ENCODE measurements at places on chromosomes 16 and 17.

- no peak for DNase-seq
These were observed at the start of gene WFIKKN1 for GRCh38 chr16:630815-631405. TSS of gene WFIKKN1 (plus strand) at chr16:630985. CDS start at chr16:631254, 269 bp downstream.

DNA sequence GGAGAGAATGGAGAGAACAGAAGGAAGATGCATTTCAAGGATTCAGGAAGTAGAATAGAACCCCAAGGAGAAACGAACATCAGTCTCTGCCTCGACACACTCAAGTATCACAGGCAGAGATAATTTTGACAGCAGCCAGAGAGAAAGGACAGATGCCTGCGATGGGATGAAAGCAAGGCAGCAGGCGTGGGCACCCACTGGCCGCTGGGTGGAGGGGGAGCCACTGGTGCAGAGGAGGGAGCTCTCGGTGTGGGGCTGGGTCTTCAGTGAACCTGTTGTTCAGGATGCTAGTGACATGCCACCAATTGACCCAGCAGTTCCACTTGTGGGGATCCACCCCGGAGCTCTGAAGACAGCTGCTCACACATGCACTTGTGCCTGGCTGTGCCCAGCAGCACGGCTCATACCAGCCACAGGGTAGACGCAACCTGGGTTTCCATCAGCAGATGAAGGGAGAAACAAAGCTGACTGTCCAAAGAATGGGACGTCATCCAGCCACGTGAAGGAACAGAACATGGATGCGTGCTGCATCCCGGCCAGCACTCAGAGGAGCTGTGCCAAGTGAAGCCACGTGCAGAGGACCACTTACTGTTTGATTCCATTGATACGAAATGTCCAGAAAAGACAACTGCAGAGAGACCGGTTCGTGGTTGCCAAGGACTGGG is 127.0 kb downstream of the BANP start:
- no peak for DNase-seq

- DNase-seq, result no peak
These were observed 26.1 kb downstream of the LRRC75A start for GRCh38 chr17:16465861-16466338.

- no peak for DNase-seq
These were observed 1972.6 kb downstream of the TP53TG3F start for GRCh38 chr16:35431829-35432663.

DNA sequence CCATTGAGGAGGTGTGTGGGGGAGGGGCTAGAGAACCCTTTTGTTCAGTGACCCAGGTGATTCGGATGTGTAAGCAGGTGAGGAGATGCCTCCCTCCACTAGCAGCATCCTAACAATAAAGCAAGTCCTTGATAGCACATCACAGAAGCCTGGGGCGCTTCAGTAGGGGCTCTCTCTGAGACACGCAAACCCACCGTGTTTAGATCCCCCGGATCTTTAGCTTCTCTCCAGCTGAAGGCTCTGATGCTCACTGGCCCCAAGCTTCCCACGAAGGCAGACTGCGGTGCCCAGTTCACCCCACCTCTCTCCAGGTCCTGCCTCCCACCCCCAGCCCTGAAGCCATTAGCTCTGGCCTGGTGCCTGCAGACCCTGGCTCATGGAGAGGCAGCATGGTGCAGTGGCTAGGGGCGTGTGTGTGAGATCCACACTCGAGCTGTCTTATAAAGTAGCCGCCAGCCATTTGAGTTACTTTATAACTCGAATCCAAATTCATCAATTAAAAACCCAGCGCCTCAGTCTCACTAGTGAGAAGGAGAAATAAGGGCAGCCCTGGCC is 204.7 kb upstream of the TNRC6C start:
- no peak for DNase-seq

DNA sequence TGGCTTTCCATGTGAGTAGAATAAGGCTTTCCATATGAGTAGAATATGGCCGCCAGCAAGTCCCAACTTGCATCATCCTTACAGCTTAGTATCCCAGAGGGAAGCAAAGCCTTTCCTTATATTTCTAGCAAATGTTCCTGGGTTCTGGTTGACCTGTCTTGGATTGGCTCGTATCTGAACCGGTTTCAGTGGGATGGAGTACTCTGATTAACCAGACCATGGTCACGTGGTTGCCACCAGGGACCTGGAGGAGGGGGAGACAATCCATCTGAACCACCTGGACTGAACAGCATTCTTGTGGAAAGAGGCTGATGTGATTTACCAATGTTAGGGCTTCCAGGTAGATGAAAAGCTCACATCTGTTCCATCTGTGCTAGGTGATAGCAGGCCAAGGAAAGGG is 89.0 kb downstream of the SHISA6 start:
- DNase-seq, result no peak

DNA sequence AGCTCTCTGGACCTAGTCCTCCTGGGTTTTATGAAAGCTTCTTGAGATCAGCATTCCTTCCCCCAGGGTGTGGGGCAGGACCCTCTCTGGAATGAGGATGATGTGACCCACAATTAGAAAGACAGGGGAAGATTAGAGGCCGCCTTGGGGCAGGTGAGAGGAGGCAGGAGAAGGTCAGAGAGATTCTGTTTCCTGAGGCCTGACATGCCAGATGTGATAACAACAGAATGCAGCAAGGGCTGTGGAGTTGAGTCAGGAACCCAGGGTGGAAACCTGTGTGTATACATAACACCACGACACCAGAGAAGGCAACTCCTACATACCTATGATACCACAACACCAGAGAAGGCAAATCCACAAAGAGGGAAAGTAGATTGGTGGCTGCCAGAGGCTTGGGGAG is 5.4 kb upstream of the SLC5A10 start:
- DNase-seq, result no peak

- DNase-seq, result no peak
These were observed 39.2 kb downstream of the TEKT5 start for GRCh38 chr16:10655415-10655977.

DNA sequence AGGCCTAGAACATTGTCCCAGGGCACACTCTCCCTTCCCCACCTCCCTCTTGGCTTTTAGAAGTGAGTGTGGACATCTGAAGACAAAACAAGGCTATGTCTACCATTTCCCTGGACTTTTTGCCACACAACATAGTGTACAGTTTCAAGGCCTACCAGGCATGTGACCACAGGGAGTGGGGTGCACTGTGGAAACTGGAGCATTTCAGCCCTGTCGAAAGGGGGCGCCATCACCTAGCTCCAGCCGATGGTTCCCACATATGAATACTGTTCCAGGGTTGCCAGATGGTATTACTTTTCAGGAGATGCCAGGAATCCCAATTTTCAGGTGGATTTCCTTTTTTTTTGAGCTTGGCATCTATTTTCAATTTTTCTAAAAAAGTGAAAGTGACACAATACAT is 140.7 kb downstream of the KATNIP start:
- DNase-seq, result no peak

GRCh38 chr16:85712801-85713200 is 24.0 kb upstream of the GINS2 start:
- no peak for DNase-seq

GRCh38 chr16:76524356-76524755 is 247.2 kb downstream of the CNTNAP4 start:
- DNase-seq, result no peak

GRCh38 chr16:73504591-73505575 is 457.0 kb upstream of the ZFHX3 start:
- DNase-seq, result no peak

- no peak for DNase-seq
These were observed 10.7 kb upstream of the SEZ6 start for GRCh38 chr17:29016345-29017210.

GRCh38 chr17:61750656-61751055 is 112.7 kb downstream of the BRIP1 start:
- no peak for DNase-seq

GRCh38 chr17:75525806-75526554 is 483 bp downstream of the LLGL2 start:
- no peak for DNase-seq

- DNase-seq, result no peak
These were observed 15.9 kb downstream of the ANKRD40 start for GRCh38 chr17:50691550-50692447.

- no peak for DNase-seq
These were observed 153.5 kb upstream of the CDC42EP4 start for GRCh38 chr17:73465130-73465952.

DNA sequence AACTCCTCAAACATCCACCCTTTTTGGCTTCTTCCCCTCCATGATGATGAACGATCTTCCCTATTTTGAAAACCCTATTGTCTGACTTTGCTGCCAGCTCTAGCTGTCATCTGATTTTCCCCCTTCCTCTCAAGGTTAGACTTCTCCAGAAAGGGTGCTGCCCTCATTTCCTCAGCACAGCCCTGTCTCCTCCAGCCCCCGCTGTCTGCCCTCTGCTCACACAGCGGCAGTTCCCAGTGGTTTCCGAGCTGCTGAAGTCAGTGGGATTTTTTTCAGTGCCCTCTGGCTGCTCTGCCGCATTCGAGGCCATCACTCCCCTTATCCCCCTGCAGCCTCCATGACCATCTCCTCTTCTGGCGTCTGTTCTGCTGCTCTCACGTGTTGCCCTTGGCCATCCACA is 26.6 kb upstream of the C17orf107 start:
- no peak for DNase-seq

GRCh38 chr17:2218426-2218825 is 85.2 kb downstream of the SMG6 start:
- DNase-seq, result no peak

GRCh38 chr17:49715216-49715615 is 7.5 kb upstream of the SLC35B1 start:
- no peak for DNase-seq

- peak; percentile 76 for DNase-seq
These were observed 2.4 kb upstream of the BCKDK start for GRCh38 chr16:31105677-31106213.

- DNase-seq, result no peak
These were observed 72.9 kb upstream of the CHMP6 start for GRCh38 chr17:80918731-80919130.

GRCh38 chr17:48386826-48387225 is 43.2 kb downstream of the SKAP1 start:
- no peak for DNase-seq
